A549 (cell line): ENCODE measurements at places on chromosomes 11 and 22.
A peak's percentile ranks its signal among the peaks of the same experiment; 100 is the strongest.

GRCh38 chr11:6538456-6538855, 41.4 kb downstream of the DNHD1 start:
- no peak for DNase-seq

DNA sequence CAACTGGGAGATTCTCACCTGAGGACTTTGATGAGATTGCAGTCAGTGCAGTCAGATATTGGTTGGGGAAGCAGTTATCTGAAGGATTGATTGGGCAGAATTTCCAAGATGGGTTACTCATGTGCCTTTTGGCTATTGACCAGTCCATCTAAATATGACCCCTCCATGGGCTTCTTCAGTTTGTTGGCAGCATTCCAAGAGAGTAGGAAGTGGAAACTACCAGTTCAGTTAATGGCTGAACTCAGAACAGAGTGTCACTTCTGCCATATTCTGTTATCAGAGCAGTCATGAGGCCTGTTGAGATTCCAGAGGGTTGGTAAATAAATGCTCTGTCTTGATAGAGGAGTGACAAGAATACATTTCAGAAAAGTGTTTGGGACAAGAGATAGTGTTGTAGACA, 71.0 kb downstream of the CYP2R1 start:
- no peak for DNase-seq

DNA sequence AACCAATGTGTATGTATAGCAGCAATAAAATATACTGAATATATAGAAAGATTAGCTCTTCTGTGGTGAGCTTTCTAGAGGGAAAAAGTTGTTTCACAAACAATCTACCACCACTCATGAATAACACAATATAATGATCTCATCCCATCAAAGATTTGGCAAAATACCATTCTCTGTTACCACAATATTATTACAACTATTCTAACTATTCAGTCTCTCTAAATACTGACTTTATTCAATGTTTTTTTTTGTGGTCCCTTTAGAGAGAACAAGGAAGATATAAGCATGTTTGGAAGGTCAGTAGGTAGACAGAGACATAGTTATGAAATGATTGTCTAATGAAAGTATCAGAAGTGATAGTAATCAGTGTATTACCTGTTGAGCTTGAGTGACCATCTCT, 7.8 kb downstream of the CCDC90B start:
- no peak for DNase-seq

GRCh38 chr11:2825261-2825888, 60.2 kb downstream of the CDKN1C start:
- no peak for DNase-seq

DNA sequence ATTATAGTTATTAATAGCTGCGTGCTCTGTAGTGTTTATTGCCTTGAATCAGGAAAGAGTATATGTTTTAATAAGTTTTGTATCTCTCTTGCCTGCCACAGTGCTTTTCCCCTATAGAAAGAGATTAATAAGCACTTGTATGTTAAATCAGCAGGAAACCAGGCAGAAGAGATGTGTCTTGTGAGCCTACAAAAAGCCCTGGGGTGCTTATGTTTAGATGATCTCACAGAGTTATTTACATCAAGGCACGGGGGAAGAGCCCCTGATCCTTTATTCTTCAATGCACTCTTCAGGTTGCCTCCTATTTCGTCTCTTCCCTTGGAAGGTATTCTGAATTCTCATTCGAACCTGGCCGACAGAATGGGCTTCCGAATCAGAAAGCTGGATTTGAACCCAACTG, 183.0 kb downstream of the MAML2 start:
- DNase-seq = no peak

- DNase-seq = peak; percentile 77
Observed at GRCh38 chr11:86218125-86219084, 26.1 kb upstream of the EED start.

- DNase-seq = no peak
Observed at GRCh38 chr22:47622541-47622940, 860.1 kb downstream of the TBC1D22A start.

DNA sequence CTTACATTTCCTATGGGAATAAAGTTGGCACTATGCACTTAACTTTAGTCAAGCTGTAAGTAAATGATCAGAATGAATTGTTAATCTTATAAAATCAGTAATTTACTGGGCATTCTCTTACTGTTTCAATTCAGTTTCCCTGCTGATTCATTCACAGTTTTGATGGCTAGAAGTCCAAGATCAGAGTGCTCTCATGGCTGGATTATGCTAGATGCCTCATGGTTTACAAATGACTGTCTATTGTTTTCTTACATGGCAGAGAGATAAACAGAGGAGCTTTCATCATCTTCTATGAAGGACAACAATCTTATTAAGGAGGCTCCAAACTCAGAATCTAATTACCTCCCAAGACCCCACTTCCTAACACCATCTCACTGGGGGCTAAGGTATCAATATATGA, 135.1 kb upstream of the CARD18 start:
- no peak for DNase-seq
